ENCODE measurements at places on chromosomes 2 and 18.
A peak's percentile ranks its signal among the peaks of the same experiment; 100 is the strongest.

DNA sequence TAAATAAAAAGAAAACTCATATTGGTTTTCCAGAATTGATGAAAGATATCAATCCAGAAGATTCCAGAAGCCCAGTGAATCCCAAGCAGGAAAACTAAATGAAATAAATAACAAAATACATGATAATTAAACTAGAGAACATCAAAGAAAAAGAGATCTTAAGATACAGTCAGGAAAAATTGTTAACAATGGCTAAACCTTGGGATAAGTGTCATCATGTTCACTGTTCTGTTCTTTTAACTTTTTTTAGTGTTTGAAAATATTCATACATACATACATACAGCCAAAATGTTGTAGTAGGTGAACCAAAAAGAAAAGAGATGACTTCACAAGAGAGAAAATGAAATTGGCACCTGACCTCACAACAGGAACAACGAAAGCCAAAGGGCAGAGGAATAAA lies 72.2 kb upstream of the MYCN start:
- DNase-seq, result no peak

- no peak for DNase-seq
These were observed 387.6 kb downstream of the NBAS start for GRCh38 chr2:15173501-15173900.

GRCh38 chr2:179518830-179519229 lies 254.2 kb upstream of the SESTD1 start:
- DNase-seq, result no peak

DNA sequence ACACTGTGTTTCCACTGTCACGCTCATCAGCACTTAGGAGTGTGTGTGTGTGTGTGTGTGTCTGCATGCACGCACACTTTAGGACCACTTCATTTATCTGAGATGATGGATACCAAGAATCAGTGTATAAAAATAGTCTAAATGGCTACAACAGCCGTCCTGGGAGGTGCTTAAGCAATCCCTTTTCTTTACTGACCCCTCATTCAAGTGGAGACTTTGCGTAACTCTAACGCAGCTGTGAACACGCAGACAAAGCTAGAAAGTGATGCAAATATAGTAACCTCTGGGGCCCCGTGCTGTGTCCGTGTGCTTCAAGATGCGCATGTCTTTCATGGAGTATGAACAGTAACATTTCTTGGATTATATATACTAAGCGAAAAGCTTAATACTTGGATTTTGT lies 40.4 kb upstream of the RBM44 start:
- DNase-seq, result no peak

DNA sequence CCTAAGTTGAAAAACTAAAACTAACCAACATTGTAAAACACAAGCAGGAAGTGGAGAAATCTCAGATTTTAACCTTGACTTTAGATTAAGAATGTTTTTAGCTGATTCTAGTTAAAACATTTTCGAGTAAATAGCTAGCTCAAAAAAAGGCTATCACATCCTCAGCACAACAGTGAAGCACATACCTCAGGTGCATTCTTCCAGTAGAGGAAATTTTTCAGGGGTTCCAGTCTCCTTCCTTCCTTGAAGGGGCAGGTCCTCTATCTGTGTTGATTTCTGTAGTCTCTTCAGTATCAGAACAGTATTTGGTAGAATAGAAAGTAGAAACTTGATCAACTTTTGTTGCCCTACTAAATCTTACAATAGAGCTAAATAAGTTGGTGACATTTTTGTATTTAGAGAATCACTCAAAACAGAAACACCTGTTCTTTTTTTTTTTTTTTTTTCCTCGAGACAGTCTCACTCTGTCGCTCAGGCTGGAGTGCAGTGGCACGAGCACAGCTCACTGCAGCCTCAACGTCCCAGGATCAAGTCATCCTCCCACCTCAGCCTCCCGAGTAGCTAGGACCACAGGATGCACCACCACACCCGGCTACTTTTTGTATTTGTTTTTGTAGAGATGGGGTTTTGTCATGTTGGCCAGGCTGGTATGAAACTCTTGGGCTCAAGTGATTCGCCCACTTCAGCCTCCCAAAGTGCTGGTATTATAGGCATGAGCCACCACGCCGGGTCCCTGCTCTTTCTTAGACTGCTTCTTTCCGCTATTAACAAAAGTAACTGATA lies 6.9 kb upstream of the GPR155 start:
- DNase-seq, result no peak

GRCh38 chr18:12009581-12010140 lies 28.4 kb downstream of the IMPA2 start:
- DNase-seq, result no peak

DNA sequence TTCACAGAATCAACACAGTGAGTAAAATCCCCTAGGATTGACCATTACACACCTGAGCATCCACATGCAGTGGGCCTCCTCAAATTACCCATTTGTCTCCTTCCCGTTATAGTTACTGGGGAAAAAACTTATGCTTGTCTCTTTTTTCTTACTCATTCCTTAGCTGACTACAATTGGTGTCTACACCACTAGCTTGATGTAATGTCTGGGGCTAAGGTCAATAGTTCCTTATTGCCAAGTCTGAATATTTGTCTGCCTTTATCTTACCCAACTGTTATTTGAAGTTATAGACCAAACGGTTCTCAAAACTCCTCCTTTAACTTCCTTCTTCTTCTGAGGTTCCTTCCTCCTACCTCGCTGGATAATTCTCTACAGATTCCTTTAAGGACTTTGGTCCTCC lies 41.9 kb upstream of the TMEM17 start:
- DNase-seq, result no peak

- no peak for DNase-seq
These were observed 51.0 kb downstream of the FAM168B start for GRCh38 chr2:131042148-131042775.

- DNase-seq, result no peak
These were observed 84.5 kb upstream of the TLK1 start for GRCh38 chr2:171244970-171245782.

- DNase-seq, result no peak
These were observed 5.6 kb downstream of the TXNL4A start for GRCh38 chr18:79982736-79983135.

DNA sequence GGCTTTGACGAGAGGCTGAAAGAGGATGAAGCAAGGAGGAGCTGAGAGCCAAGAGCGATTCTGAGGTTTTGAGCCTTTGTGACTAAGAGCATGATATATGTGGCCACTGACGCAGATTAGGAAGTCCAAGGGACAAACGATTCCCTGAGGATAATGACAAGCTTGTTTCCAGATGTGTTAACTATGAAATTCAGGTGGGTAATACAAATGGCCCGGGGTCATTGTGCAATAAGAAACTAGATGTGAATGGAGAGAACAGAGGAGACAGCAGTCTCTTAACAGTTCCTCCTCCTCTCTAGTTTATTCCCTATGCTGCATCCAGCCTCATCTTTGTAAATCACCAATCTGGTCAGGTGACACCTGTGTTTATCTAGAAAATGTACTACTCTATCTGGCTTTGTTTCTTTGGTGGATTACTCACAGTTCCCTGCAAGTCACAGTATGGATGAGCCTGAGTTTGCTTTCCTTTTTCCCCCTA lies 84.2 kb downstream of the SOCS6 start:
- DNase-seq, result no peak

- DNase-seq, result no peak
These were observed 50.9 kb downstream of the PHLPP1 start for GRCh38 chr18:62766266-62766665.

DNA sequence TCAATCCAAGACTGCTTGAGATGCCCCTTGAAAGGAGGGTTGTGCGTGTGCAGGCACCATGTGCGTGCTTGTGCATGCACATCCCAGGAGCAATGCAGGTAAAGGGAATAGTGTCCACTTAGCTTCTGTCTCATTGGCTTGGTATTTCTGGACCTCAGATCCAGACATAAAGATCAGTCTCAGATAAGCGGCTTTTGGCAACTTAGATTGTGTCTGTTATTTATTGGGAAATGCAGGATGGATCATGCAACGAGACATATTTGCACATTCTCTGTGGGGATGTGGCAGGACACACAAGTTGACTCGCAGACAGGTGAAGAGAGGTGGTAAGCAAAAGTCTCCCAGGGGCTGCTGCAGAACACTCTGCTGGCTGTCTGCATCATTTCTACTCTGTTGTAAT lies 67.9 kb downstream of the SETBP1 start:
- DNase-seq, result no peak

DNA sequence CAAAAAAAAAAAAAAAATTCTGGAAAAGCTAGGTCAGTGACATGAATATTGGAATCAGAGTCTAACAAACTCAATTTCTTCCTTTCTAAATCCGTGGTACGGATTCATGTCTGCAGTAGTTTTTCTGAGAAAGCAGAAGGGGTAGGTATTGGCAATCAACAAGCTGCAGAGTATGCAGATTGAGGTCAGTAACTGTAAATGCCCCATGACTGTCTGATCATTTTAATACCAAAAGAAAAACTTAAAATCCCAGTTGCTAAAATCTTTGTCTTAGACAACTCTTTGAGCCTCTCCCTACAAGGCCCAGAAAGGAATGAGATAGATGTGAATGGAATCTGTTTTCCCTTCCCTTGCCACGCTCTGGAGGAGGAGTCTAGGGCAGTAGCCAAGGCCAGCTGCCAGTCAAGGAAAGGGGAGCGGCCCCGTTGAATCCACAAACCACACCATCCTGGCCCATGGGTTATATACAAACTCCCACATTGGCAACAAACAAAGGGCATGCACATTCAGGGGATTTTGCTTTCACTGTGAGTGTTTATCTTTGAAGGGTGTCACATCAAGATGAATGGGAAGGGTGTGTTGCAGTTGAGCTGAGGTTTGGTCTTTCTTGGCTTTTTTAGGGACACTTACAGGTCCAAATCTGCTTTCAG lies 6.1 kb upstream of the CASP8 start:
- DNase-seq, result no peak

GRCh38 chr18:60838677-60839076 lies 466.1 kb upstream of the MC4R start:
- DNase-seq, result no peak

GRCh38 chr2:9972621-9973479 lies 21.4 kb downstream of the GRHL1 start:
- no peak for DNase-seq

DNA sequence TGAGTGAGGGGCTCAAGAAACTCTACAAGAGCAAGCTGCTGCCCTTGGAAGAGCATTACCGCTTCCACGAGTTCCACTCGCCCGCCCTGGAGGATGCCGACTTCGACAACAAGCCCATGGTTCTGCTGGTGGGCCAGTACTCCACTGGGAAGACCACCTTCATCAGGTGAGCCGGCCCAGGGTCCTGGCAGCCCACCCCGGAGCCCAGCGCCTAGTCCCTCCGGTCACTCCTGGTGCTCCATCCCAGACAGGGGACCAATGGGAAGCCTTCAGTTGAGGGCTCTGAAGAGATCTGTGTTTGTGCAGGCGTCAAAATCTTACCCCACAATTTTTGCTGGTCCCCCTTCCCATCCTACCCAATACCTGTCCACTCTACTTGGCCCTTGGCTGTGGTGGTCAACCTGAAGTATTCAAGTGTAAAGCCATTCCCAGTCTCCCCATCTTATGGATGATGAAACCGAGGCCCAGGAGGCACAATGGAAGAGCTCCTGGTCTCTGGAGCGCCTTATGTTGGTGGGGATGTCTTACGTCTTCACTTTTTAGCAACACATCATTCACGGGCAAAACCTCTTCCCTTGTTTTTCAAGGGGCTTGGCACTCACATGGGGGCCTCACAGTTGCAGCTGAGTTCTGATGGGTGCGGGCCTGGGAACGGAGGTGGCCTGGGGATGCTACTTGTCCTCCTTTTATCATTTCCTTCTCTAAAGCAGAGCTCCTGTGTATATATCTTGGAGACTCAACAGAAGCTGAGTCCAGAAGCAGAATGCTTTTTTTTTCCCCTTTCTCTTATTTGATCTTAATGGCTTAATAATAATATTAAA lies 941 bp downstream of the EHD3 start:
- DNase-seq, result no peak

- DNase-seq, result no peak
These were observed 78.5 kb downstream of the ATL2 start for GRCh38 chr2:38298539-38298938.

DNA sequence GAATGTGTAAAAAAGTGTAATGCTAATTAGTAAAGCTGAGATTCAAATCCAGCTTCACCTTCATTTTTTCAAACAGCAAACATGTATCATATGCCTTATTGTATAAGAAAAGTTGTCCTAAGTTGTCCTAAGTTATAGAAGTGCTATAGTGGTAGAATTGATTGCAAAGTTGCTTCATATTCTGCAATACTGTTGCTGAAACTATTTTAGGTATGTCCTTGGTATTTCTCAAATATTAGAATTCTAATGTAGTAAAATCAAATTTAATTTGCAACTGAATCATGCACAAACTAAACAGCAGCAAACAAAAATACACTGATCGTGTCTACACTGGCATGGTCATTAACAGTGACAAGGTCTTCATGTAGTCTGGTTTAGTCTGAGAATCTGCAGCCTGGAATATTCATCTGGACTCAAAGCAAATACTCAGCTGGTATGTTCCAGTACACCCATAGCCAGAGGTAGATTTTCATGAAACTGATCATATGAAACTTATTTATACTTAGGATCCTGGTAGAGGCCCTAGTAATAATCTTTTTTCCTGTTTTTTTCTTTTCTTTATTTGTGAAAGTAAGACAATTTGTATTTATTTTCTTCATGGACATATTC lies 555.6 kb upstream of the ZEB2 start:
- no peak for DNase-seq

DNA sequence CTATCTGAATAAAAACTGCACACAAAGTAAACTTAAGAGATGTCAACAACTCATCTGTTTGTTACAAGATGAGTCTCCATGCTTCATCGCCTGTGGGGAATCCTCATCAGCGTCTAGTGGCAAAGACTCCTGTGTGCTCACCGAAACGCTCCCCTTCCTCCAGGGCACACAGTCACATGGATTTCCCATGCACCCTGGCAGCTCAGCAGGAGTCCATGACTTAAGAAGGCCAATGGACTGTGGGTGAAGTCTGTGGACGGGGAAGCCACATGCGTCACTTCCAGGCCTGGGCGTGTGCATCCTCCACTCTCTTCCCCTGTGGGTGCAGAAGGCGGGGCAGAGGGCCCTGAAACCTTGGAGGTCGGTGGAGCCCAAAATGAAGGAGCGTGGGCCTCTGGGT lies 41.1 kb downstream of the ID2 start:
- DNase-seq, result no peak

- no peak for DNase-seq
These were observed 43.0 kb upstream of the NARS1 start for GRCh38 chr18:57664568-57665165.

DNA sequence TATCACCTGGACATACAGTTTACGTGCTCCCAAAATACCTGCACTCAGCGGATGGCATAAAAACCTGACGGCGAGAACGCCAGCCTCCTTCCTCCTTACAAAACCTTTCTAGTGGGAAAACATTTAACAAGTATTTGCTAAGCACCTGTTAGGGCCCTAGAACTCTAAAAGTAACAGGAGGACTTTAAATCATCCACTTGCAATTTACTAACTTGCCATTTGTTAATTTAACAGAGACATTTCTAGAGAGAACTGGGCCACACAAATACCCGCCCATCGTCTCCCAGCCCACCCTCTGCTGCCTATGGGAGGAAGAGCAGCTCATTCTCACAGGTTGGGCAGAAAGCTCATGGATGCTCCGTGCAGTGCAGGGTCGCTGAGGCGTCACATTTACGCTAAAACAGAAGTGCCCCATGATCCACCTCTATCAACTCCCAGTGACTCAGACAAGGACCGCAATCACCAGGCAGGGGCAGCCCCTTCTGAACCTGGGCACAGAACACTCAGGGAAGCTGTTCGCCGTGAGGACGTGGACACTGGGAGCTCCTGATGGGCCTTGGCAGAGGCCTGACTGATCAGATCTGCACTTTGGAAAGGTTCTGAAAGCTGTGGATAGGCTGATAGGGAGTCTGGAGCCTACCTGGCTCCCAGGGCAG lies 106.9 kb downstream of the HDAC4 start:
- DNase-seq, result peak; percentile 55
